ENCODE measurements at places on chromosomes 2 and 18.

- no peak for DNase-seq
Measured at GRCh38 chr2:53129851-53130250, 637.8 kb upstream of the CHAC2 start.

- no peak for DNase-seq
Measured at GRCh38 chr18:54558609-54559585, 32.1 kb upstream of the DYNAP start.

- no peak for DNase-seq
Measured at GRCh38 chr18:49677081-49677480, 115.2 kb downstream of the LIPG start.

GRCh38 chr2:174877751-174878150 lies 113.5 kb upstream of the CHRNA1 start:
- DNase-seq: no peak

DNA sequence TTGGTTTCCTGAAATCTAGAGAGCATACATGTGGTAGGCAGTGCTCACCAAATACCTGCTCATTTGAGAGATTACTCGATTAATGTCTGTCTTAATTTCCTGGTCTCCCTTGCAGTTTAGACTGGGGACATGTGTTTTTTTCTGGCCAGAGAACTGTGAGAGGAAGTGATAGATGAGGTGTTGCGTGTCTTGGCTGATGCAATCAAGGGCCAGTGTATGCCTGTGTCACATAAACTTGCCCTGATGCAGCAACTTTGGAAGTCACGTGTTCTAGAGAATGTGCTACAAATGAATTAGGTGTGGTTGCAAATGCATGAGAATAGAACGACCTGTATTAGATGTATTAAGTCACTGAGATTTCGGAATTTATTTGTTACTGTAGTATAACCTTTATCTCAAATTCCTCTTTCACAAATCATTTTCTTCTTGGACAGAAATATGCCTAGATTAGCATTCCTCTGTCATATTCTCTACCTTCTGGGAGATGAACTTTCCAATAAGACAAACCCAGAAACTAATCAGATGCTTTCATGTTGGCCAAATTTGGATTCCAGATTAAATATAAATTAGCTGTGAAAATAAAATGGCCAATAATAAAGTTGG lies 9.9 kb upstream of the IL1A start:
- DNase-seq: peak; percentile 34

DNA sequence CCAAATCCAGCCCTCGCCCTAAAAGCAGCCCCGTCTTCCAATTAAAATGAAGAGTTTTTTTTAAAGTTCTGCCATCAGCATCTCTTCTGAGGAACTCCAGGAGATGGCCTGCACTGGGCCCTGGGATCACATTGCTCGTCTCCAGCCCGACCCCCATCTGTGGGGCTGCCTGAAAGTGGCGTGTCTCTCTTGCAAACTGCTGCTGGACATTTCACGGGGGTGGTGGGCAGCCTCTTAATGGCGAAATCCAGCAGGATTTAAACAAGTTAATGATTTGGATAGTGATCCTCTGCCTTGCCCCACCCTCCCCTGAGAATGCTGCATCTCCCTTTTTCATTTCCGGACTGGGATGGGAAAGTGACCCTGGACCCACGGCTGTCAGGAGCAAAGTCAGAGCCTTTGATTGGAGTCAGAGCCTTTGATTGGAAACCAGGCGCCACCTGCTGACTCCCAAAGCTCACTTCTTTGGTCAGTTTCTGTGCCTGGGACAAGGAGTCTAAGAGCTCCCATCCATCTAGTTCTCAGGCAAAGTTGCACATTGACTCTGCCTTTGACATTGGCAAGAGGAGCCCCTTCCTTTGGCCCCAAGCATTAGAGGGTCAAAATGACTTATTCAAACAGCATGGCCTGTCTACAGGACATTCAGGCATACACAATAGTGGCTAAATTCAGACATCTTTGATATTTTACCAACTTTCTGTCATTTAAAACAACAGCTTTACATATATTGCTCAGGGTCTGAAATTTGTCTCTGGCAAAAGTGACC lies 155.2 kb downstream of the SH3BP4 start:
- DNase-seq: no peak

DNA sequence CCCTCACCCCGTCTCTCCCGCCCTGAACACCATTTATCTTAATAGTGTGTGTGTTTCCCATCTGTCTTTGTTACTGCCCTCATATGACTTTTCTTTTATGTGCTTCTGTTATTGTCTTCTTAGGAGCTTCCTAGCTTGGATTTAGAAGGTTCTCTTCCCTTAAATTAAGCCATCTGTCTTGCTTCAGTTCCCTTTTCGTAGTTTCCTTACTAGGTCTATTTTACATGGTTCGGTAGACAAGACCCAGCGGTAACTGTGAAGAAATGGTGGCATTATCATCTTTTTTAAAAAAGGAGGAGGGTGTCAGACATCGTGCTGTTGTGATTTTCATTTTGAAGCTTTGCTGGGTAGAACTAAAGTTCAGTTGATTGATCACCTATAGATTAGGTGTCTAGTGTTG lies 10.3 kb downstream of the NCK2 start:
- DNase-seq: no peak

DNA sequence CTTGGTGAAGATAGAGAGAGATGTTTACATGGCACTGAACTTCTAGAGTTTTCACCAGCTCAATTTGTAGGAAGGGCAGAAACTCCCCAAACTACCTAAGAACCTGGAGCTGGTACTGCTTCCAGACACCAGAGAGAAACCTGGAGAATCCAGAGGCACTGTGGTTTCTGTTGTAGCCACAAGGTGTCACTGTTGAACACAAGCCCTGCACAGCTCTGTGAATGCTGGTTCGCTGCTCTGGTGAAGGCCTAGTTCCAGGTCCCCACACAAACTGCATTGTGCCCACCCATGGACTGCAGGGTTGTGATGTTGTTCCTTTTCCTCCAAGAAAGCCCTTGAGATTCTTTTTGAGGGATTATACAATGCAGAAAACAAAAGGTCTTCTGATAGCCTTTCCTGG lies 150.5 kb upstream of the HS6ST1 start:
- DNase-seq: no peak

GRCh38 chr2:149055751-149056150 lies 17.3 kb downstream of the LYPD6B start:
- no peak for DNase-seq

DNA sequence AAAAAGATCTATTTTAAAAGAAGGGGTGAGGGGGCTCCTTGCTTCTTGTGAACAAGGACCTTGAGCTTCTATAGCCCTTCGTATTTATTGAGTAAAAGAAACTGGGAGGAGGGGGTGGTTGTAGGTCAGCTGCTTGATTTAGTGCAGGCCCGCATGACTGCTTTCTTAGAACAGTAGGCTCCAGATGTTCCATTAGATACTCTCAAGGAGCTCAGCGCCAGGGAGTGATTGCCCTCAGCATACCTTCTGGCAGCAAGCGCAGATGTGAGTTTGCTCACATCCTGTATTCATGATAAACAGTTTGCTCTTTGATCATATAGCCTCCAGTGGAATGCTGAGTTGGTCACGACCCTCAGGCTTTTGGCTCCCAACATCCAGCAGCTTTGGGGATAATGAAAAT lies 108.9 kb upstream of the XPO1 start:
- no peak for DNase-seq

DNA sequence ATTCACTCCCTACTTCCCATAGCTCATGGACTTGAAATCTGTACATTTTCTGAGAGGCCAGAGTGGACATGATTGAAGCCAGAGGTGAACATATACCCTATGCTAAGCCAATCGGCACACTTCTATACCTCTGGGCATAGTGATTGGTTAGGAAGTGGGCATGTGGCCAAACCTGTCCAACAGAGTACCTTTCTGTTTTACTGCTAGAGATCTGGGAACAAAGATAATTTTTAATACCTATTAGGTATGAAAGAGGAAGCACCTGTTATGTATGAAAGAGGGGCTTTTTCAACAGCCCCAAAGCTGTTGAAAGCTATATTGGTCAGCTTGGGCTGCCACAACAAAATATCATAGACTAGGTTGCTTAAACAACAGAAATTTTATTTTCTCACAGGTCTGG lies 27.7 kb downstream of the METTL8 start:
- DNase-seq: no peak

DNA sequence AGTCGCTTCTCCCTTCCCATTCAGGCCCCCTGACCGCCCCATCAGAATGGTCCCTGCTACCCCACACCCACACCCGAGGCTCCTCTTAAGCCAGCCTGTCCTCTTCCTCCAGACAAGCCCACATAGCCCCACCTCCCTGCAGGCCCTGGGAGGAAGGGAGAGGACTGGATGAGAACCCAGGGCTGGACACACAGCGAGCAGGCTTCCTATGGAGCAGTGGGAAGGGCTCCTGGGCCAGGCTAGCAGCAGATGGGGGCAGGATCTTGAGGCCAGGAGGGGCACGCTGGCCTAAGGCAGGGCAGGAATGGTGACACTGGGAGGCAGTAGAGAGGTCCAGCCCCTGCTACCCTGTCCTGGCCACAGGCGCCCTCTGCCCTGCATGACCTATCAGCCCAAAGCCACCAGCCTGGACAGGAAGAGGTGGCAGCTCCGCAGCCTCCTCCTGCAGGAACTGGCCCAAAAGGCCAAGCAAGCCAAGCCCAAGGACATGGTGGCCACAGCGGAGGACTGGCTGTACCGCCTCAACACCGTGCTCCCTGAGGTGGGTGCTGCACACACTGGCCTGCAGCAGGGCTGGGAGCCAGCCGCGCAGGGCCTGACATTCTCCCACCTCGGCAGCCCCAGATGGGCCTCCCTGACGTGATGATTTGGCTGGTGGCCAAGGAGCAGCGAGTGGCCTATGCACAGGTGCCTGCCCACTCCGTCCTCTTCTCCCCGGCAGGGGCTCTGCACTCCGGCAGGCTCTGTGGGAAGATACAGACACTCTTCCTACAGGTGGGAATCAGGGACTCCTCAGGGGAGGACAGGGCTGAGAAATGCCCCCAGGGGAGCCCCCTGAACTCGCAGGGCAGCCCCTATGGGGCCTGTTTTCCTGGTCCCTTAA lies 43.3 kb downstream of the FER1L5 start:
- no peak for DNase-seq

DNA sequence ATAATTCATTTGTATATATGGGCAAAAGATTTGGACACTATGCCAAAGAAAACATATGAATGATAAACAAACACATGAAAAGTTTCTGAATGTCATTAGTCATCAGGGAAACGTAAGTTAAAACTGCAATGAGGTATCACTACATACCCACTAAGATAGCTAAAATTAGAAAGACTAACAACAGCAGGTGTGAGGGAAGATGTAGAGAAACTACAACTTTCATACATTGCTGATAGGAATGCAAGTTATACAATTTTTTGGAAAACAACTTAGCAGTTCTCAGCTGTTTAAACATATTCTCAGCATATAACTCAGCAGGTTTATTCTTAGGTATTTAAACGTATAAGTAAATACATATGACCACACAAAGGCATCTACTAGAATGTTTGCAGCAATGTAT lies 563.5 kb upstream of the KLHL29 start:
- DNase-seq: no peak

DNA sequence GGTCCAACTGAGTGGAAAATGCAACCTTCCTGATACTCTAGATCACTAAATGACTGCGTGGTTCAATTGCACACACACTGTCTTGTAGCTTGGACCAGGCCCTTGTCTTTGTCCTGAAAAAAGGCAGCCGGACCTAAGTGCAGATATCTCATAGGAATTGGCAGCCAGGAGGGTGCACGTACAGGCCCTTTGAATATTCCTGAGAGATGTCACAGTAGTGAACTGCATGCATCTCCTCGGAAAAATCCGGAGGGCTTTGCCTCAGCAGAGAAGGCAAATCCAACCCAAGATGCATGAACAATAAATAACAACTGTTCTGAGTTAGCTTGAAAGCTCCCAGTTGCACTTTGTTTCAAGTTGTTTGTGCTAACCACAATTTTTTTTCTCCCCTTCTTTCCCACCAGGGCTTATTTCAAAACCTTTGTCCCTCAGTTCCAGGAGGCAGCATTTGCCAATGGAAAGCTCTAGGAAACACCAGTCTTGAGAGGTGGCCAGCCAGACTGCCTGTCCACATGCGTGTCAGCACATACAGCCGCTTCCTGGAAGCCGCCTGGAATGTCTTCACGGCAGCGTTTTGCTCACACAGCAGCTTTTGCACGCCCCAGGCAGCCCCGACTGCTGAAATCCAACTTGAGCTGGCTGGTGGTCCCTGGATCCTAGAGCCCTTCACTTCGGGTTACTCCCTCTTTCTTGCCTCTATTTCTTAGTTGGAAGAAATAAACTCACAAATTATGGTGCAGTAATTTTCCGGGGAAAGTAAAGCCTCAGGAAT lies 54.4 kb upstream of the FOSL2 start:
- DNase-seq: no peak

- no peak for DNase-seq
Measured at GRCh38 chr18:13264091-13265007, 45.8 kb downstream of the LDLRAD4 start.

DNA sequence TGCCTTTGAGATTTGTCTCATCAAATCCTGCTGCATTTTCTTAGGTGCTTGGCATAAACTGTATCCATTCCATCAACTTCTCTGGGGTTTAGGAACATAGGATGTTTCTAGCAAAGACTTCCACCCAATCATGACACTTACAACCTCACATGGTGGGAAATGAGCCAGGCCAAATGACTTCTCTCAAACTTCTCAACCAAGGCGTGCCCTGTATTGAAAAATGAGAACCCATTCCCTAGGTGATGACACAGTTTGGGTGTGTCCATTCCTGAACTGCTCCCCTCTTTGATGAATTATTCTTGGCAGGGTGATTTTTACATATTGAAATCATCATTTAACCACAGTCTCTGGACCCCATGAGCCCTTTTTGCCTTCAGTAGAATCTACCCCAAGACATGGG lies 161.1 kb downstream of the EN1 start:
- DNase-seq: no peak

All from stimulated activated naive CD4-positive, alpha-beta T cell treated with Interleukin-2 at 50 U/mL for 16 hours (primary cell).